A549 (cell line): ENCODE measurements at places on chromosomes 11 and 22.
A peak's percentile ranks its signal among the peaks of the same experiment; 100 is the strongest.

DNA sequence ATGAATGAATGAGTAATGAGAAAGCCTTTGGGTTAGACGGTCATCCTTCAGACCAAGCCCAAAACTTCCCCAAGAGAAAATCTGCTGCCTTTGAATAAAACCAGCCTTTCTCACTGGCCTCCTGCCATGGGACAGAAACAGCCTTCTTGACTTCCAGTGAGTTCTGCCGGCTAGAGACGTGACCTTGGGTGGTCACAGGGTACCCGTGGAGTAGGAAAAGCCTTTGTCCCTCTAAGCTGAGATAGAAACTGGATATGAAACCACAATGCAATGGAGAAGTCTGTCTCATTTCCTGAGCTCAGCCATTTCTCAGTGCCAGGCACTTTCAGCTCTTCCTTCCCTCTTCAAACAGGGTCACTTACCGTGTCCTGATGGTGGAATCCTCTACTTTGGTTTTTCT is 21.2 kb upstream of the YWHAH start:
- DNase-seq = no peak

- no peak for DNase-seq
These were observed 197.6 kb upstream of the BLID start for GRCh38 chr11:122313581-122313980.

DNA sequence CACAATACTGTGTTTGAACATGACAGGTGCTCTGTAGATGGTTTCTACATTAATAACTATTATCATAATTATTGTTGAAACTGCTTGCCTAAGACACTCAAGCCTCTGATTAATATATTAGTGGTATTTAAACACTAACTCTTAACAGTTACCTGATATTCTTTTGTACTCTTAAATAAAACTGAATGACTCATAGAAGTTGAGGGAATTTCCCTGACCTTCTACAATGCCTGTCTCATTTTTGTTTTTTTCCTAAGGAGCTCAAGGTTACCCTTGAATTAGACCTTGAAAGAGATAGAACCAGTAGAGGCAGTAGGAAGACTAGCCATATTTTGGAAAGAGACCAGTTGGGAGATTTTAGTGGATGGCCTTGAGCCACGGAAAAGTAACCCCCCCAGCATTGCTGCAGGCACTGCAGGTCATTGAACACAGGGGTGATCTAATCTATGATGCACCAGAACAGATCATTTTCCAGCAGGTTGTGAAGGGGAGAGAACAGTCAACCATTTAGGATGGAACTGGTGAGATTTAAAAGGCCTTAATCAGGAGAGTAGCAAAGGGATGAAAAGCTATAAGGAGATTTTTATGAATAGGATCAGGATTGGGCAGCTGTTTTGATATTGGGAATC is 148.3 kb downstream of the PGR start:
- no peak for DNase-seq

- no peak for DNase-seq
These were observed 606.3 kb upstream of the ARHGAP42 start for GRCh38 chr11:100080821-100081220.

DNA sequence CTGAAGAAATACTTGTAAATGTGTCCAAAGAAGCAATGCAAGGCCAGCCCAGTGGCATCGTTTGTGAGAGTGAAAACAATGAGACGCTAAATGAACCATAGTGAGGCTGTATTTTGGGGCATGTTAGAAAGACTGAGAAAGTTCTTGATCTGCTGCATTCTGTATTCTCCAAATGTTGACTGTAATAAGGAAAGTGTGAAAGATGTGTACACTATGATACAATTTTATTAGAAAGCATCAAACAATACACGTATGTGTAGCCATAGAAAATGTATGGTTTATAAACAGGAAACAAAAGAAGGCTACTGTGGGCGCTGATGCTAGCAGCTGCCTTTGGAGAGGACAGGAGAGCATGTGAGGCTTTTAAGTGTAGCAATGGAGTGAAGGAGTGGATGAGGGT is 233.5 kb upstream of the E2F8 start:
- no peak for DNase-seq

DNA sequence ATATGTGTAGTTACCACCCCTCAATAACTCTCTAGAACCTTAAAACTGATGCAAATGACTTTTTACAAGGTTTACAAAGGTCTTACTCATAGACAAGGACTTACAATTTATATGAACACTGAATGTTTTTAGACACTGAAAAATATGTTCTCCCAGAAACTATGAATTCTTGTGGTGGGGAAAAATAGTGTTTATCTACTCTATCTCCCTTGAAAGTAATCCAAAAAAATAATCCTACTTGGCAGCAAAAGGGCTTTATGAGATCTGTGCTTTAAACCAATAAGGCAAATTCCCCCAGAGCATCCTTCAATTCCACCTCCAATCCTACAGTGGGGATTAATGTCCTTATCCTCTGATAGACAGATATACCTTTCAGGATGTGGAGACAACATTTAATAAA is 1984.1 kb upstream of the RAG2 start:
- no peak for DNase-seq

DNA sequence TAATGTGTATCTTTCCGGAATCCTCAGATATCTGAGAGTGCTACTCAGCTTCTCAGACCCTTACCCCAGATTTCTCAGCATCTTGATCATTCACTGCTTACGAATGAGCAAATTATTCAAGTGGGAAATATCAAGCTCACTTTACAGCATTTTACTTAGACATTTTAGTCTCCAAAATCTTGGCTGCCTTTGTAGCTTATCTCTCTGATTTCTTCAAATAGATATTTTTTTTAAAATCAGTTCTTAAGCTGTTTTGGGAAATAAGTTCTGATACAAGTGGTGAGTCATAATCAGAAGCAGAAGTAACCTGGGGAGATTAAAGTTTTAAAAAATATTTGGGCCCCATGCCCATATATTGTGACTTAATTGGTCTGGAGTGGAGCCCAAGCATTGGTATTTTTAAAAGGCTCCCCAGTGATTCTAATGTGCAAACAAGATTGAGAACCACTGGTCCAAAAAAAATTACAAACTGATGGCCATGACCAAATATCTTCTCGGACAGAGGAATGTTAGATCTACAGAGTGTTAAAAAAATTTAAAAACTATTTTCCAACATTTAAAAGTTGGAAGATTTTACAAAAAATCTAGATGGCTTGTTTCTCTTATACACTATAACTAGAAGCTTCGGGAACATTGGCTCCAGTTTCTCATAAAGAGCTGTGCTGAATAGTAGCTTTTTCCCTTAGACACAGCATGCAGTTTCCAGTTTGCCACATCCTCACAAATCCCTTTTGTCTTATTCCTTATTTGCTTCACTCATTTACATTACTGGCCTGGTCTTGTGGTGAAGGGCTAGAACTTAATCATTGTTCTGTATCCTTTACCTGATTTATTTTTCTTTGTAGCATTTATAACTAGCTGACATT is 87.8 kb upstream of the BMAL1 start:
- DNase-seq = no peak

- DNase-seq = no peak
These were observed 328.1 kb downstream of the OPCML start for GRCh38 chr11:133204158-133204557.

DNA sequence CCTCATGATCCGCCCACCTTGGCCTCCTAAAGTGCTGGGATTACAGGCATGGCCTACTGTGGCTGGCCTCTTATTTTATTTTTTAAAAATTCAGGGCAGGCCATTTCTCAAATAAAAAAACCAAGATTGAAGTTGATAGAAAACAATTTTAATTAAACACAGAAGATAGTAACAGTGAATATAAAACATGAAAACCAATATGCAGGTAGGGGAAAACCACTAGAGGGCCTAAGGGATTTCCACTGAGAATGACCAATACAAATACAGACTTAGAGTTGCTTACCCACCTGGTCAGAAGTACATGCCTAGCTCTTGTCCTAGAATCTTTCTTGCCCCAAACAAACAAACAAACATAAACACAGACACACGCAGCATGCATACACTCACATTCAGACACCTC is 1.7 kb upstream of the RTCB start:
- peak; percentile 18 for DNase-seq

DNA sequence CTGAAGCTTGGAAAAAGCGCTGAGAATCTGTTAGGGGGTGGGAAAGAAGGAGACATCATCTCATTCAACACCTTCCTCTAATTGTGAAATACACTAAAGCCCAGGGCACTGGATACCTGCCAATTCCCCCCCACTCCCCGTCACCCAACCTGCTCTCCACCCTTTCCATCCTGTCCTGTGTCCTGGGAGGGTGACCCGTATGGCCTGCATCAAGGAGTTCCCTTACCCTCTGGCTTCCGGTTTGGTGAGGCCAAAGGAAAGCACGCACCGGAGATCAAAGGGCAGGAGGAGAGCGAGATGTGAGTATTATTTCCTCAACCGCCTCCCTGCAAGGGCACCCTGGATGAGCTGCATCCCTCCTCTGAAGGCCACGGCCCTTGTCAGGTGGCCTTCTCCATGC is 65.0 kb upstream of the PTPRJ start:
- DNase-seq = no peak
